ENCODE measurements at places on chromosomes 7 and 10.

DNA sequence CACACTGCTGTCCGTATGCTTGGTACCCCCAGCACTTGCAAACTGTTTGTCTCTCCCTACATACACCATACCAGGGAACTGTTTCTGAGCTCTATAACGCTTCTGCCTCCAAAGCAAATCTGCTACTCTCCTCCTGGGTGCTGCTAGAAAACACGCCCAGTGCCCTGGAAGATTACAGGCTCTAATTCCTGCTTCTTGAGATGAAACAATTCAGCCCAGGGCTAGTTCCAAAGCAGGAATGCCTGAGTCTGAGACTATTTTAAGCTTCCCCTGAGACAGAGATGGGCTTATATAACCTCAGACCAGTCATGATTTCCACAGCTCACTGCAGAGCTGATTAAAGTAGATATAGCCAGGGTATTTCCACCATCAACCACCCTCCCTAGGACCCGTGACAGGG, 327.1 kb downstream of the GPR158 start:
- no peak for DNase-seq

- DNase-seq = no peak
These were observed 743.4 kb downstream of the TNS3 start for GRCh38 chr7:46838463-46838862.

DNA sequence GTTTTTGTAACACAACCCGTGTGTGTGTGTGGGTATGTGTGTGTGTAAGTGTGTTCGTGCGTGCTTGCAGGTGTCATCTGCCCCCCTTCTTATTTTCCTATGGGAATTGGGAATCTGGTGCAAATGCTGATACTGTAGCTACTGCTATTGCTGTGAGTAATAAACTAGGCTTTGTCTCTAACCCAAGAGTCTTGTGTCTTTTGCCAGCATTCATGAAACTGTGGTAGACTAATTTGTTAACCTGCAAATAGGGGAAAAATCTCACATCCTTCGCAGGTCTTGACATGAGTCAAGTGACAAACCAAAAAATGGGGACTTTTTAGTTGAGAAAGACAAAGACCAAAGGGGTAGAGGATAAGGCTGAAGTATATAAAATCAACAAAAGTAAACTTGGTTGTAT, 57.9 kb upstream of the FAM133B start:
- no peak for DNase-seq

- DNase-seq = no peak
These were observed 20.7 kb downstream of the CREB3L2 start for GRCh38 chr7:137981175-137981574.

DNA sequence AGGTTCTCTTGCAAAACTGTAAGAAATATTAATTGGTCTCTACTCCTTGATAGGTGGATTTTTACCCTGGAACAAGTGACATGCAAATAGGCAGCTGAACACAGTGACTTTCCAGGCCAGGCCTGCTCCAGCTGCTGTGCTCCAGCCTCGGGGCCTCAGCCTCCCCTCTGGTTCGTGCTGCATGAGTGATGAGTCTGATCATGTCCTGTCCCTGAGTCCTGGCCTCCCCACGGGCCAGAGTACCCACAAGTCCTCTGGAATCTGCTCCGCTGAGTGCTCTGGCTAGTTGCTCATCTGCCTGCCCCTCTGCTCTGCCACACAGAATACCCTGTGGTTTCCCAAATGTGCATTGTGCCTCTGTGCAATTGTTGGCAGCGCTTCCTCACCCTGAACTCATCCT, 80.1 kb upstream of the PDZD8 start:
- DNase-seq = no peak

DNA sequence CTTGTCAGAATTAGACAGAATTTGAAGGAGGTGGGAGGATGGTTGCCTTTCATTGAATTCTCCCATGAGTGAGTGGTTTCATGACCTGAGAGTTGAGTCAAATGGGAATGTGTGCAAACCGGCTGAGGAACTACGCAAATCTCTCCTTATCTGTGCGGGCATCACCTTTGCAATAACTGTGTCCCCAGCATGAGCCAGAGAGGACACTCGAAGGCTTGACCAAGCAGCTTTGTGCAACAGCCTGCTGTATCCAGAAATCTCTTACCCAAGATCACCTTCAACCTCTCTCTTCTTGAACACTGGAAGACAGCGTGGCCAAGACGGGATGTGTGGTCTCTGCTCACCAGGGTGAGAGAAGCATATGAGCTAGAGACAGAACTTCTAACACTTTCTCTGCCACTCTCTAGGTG, 93.8 kb upstream of the IKZF1 start:
- DNase-seq = no peak

DNA sequence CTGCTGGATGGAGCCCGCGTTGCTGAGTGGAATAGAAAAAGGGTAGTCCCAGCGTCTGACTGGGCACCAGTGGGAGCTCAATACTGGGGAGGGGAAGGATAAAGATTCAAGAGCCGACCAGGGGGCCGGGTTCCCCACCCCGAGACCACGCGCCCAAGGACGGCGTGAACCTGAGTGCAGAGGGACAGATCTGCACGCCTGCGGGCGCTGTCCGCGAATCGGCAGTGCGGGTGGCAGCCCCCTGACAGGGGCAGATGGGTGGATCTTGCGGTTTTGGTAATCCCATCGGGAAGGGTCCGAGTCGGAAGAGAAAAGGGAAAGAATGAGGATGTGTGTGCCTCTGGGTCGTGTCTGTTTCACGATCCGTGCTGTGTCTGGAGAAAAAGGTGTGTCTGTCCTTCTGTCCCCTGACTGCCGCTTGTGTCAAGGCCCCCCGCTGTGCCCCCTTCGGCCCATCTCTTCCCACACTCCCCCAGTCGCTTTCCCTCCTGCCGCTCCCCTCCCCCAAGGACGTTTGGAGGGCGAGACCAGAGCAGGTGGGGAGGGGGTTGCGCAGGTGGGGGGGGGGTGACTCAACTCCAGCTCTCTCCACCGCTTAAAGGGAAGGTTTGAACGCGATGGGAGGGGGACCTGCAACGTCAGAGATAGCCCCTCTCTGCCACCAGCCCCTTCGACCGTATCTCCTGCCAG, 734 bp upstream of the VGF start:
- DNase-seq = no peak

DNA sequence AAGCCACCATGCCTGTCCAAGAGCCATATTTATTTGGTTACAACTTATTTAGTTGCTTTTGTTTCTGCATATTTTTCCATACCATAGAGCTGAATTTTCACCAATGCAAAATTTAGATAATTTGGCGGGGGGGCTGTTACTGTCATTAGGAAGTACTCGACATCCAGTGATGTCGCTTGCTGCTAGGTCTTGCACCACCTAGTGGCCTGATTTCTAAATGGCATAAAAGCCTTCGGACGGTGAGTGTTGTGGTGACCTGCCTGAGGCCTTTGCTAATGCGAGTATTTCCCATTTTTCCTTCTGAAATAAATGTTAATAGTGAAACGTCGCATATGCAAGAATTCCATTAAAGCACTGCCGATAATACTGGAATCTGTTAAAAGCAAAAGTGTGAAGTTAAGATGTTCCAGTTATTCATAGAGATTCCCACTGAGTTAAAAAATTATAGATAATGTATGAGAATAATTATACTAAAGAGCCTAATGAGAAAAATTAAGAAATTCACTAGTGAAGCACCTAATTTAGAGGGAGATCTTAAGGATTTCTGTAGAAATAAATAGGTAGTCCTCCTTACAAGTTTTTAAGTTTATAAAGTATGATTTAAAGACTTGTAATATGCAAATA, 86.1 kb upstream of the DNAJB6 start:
- DNase-seq = peak; percentile 54

GRCh38 chr10:31374146-31374696, 55.2 kb downstream of the ZEB1 start:
- DNase-seq = no peak

DNA sequence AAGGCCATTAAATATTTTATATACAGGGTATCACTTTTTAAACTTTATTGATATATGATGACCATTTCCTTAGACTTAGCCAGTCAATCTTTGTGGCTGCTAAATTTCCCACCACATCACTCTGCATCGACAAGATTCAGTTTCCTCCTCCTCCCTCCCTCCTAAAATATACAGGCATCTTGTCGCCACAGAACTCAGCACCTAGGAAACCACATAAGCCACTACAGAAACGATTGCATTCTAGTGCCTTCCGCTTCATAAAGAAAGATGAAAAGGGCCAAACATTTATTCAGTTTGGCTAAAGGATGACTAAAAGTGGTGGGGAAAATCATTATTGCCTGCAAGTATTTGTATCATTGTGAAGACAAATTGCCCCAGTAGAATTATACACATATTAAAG, 30.7 kb downstream of the ERCC6 start:
- DNase-seq = peak; percentile 41

DNA sequence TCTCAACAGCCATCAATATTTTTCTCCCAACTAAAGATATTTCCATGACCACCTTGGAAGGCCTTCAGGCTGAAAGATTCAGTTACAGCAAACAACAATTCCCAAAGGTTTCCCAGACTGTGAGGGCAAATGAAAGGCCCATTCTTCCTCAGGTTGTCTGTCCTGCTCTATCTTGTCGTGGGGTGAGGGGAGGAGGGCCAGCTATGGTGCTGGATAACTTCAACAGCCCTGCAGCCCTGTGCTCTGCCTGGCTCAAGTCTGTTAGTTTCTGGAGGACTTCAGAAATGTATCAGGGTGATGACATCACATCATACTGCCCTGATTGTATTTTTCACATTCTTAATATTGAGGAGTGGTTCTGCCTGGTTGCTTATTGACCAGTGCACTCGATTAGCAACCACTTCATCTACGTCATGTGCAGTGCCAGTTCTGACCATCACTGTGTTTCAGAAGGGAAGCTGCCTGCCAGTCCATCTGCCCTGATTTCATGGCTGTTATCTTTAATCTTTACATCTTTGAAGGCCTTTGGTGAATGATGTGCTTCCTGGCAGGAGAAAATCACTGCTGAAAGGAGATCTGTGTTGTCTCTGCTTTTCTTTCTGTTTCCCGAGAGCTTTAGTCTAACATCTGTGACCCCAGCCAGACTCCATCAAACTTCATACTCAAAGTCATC, 135.5 kb downstream of the NRF1 start:
- no peak for DNase-seq

- no peak for DNase-seq
These were observed 102.2 kb downstream of the TCF7L2 start for GRCh38 chr10:113052076-113052830.

DNA sequence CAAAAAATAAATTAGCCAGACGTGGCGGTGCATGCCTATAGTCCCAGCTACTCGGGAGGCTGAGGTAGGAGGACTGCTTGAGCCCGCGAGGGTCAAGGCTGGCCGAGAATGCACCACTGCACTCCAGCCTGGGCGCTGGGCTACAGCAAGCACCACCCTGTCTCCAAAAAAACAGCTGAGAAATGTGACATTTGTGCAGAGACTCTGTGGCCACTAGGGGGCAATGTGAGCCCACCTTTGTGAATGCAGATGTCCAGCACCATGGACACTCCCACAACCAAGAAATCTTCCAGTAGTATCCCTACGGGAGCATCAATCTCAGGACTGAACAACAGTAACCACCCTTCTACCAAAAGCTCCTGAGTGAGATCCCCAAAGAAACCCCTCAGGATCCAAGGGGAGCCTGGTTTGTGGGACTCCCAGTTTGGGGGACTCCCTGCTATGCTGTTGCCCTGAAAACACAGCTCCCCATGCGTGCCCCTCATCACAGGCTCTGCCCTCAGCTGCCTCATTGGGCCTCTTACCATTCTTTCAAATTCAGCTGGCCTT, 6.2 kb upstream of the AHCYL2 start:
- peak; percentile 77 for DNase-seq

GRCh38 chr10:44640429-44640828, 255.5 kb upstream of the CXCL12 start:
- no peak for DNase-seq

DNA sequence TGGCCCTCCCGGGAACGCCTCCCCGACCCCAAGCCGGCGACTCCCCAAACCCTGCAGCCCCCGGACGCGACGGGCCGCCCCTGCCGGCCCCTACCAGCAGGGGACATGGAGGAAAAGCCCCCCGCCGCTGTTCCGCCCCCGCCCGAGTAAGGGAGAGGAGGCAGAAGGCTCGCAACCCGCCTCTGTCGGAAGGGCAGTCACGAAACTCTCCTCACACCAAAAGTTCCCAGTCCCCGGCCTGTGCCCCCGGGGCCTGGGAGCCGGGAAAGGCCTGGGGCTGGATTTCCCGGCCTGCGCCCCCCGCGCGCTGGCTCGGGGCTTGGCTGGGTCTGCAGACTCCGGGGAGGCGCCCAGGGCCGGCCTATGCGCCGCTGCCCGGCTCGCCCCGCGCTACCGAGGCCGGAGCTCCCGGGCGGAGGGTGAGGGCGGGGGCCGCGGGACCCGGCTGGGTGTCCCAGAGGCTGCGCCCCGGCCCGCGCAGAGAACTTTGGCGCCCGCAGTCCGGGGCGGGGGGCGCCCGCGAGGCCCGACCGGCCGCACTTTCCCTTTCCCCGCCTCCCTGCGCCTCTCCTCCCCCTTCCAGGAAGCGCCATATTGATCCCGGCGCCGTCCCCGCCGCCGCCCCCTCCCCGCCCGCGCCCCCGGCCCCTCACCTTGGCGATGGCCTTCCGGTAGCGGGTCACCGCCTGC, 728 bp downstream of the PARD3 start:
- no peak for DNase-seq

DNA sequence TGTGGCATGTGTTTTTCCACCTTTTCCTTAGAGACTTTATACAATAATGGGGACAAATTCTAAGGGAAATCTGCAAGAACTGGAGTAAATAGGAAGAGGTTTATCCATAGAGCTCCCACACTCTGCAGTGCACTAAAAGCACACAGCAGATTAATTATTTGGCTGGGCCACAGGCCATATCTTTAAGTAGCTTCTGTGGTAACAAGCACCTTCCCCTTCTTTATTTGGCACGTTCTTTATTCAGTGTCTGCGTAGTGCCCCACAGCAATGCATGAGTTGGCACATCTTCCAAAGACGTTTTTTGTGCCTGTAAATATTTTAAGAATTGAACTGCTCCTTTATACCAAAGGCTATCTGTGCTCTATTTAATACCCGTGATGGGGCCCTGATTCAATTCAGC, 104.9 kb upstream of the MBL2 start:
- DNase-seq = no peak

DNA sequence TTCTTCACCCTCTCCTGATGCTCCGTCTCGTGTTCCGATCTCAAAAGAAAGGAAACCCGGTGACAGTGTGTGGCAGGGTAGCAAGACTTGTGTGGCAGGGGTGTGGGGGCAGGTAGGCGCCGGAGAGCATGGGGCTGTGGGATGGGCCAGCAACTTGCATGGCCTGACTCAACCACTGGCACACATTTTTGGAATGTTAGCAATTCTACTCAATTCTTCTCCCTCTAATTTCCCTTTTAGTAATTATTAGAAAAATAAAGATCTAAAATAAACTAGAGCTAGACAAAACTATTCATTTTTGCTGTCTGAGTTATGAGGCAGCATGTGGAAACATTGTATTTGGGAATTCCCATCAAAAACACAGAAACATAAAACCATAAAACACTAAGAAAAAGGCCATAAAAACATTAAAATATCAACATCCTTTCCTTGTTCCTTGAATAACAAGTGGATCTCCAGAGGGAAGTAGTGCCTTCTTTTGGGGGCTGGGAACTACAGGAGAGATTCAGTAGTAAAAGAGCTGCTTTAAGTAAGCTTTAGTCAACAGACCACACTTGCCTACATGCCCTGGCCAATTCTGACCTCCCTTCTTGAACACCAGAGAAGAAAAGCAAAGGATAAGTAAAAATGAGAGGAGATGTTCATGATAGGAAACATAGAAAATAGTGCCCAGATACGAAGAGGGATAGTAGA, 21.8 kb downstream of the SEMA3C start:
- DNase-seq = no peak

- no peak for DNase-seq
These were observed 323.6 kb downstream of the BBS9 start for GRCh38 chr7:33452805-33453502.

GRCh38 chr7:102415685-102416225, 17.6 kb upstream of the ORAI2 start:
- DNase-seq = no peak

Data from SW480 (cell line).